ENCODE measurements at places on chromosomes 2 and 18.
A peak's percentile ranks its signal among the peaks of the same experiment; 100 is the strongest.

DNA sequence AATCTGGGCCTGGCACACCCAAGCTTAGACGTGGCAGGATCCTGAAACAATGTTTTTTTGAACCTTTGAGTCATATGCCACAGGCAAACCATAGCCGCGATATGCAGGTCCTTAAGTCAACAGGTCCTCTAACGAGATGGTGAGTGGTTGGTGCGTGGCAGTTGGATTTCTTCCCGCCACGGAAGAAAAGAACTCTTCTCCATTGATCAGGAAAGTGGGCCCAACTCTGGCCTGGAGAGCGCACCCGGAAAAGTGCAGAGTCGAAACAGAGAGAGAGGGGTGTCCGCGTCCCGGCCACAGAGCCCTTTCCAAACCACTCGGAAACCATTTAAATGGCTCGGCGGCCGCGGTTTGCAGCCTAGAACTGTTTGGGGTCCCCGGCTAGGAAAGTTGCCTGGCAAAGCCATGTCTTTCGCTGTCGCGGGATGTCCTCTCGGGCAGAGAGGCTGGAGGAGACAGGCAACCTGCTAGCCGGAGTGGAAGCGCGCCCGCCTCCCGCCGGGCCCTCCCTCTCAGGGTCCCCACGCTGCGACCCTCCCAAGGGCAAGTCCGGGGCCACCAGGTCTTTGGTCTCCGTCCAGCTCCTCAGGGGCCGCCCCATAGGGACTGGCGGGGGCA, 777 bp downstream of the GALNT3 start:
- ATAC-seq: no peak

DNA sequence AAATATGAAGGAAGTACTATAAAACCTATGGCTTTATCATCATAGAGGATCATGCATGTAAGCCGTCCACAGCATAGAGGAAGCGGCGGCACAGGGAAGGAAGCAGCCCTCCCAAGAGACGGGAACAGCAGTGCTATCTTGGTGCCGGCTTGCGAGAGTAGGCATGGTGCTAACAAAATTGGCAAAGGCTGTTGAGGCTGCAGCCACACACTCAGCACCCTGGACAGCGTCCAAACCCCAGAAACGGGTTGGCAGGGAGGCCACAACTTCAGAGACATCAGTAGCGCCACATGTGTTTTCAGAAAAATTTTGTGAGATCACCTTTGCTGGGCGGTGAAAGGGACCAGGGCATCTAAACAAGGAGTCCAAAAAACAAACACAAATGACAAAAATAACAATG, 37.7 kb downstream of the NETO1 start:
- no peak for ATAC-seq

GRCh38 chr2:96688649-96689430, 46.3 kb downstream of the FER1L5 start:
- ATAC-seq: no peak

GRCh38 chr2:105646774-105647076, 98.0 kb upstream of the NCK2 start:
- no peak for ATAC-seq

- ATAC-seq: no peak
Observed at GRCh38 chr2:74191596-74192380, 6.6 kb upstream of the MTHFD2 start.

GRCh38 chr18:35063875-35064690, 22.9 kb downstream of the MAPRE2 start:
- no peak for ATAC-seq

DNA sequence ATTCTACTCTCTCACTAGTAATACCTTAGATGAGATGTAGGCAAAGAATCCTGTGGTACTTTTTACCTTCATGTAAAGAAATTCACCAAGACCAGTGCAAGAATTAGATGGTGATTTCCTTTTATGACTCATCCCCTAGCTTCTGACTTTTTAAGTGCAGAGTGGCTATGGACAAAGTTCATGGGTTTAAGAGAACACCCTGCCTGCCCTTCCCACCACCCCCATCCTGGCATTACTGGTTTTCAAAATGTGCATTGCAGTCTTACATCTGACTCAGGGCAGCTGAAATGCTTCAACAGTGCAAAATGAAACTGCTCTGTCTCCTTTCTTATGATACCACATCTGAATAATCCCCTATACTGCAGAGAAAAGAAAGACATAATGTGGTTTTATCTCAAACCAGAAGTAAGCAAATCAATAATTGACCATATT, 22.6 kb downstream of the MAIP1 start:
- peak; percentile 85 for ATAC-seq

DNA sequence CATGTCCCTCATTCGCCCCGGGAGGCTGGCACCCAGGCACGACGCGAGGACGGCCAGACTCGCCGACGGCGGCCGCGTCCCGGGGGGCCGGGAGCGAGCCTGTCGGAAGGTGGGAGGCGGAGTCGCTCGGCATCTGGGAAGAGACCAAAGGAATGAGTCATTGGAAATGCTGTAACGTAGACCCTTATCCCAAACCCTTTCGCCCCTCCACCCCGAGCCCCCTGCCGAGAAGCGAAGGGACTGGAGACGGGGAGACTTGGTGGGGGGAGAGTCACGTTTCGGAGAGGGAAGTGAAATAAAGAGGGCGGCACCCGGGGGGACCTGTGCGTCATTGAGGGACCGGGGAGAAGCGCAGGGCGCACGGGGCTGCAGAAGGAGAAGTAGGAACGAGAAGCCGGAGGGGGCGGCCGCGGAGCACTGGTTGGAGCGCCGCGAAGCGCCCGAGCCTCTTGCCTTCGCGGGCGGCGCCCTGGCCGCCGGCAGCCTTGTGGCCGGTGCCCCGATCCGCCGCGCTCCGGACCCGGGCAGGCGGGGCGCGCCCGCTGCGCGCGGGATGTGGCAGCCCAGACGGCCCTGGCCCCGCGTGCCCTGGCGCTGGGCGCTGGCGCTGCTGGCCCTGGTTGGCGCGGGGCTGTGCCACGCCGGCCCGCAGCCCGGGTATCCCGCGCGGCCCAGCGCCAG, at the start of gene EMILIN2:
Gene EMILIN2 (plus strand): TSS at position 371 of the 681 bp plus-strand sequence. CDS start 183 bp downstream, at position 554.
- ATAC-seq: peak; percentile 36

GRCh38 chr2:170227951-170228350, 50.0 kb downstream of the MYO3B start:
- ATAC-seq: no peak

GRCh38 chr2:241211276-241211675, 22.8 kb downstream of the ANO7 start:
- ATAC-seq: no peak

DNA sequence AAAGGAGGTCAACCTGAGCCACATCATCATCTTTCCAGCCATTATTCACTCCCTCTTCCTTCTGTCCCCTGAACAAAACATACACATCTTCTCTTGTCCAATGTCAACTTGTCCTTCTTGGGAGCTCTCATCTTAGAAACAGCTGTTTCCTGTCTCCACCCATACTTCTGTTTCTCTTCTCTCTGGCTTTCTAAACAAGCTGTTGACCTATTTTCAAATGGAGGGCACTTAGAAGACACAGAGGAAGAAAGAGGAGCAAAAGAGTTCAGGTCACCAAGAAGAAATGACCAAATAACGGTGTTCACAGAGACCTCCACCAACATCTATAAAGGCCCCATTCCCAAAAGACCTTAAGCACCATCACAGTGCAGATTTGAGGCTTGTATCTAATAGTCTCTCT, 355.9 kb upstream of the HNRNPA3 start:
- ATAC-seq: no peak

- ATAC-seq: no peak
Observed at GRCh38 chr2:20194097-20195015, 30.6 kb downstream of the SDC1 start.

DNA sequence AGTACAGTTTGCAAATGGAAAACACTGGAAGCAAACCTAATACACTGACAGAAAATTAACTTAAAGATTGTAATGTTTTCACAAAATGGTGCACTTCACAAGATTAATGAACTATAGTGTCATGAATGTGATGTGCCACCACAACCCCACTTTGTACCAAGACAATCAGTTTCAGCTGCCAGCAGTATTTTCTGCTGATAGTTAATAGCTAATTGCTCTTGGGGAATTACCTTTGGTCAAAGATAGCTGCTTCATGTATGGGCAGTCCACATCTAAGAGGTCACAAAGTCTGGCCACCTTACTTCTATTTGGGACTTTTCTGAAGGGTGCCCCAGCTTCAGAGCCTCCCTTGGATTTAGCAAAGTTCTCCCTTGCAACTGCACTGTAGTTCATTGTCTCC, 254.0 kb downstream of the CALCRL start:
- no peak for ATAC-seq

DNA sequence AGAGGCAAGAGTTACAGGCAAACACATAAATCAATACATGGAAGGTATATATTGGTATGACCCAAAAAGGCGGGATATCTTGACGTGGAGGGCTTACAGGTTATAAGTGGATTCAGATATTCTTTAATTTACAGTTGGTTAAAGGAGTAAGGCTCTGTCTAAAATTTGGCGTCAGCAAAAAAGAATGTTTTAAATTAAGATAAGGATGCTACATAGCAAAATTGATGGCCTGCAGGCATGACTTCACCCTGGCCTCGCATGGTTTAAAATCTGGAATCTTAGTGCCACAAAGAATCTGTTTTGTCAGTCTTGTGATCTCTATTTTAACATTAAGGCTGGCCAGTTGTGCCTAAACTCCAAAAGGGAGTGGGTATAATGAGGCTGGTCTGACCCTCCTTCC, 58.4 kb upstream of the REL start:
- no peak for ATAC-seq

- peak; percentile 60 for ATAC-seq
Observed at GRCh38 chr2:168192839-168193616, 54.4 kb downstream of the STK39 start.

DNA sequence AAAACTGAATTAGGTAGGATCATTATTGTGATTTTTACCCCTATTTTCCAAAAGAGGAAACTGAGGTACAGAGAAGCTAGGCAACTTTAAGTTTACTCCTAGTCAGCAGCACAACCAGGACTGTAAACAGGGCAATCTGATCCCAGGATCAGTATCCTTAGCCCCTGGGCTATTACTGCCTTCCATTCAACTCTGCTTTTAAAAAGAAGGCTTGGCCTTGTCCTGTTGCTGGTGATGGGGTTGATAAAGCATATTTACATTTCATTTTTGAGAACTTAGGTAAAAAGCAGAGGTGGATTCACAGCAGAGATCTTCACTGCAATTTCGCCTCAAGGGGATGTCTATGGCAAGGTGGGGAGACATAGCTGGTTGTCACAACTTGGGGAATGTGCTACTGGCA, 148.5 kb downstream of the GALNT14 start:
- ATAC-seq: no peak

DNA sequence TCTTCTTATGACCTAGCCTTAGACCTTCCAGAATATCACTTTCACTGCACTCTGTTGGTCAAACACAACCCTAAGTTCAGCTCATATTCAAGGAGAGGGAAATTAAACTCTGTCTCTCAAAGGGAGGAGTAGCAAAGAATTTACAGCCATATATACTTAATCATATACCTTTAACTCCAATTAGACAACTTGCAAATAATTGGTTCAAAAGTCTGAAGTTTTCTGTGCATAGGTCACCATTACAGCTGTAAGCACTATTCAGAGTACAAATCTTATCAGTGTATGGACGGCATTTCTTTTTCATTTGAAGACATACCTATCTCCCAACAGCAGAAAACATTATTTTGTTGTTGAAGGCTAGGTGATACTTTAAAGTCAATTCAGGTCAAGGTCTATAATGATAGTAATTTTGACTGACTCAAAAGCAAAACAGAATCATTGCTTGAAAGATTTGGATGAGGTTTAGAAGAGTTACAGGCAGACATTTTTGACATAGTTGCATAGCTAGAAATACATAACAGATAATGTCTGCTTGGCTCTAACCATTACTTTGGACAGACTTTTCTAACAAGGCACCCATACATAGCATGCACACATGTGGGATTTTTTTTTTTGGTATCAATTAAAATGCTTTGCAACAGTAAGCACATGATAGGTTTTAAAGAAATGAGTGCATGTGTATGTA, 131.5 kb downstream of the CPS1 start:
- no peak for ATAC-seq

- ATAC-seq: no peak
Observed at GRCh38 chr2:37026050-37026449, 58.1 kb downstream of the HEATR5B start.

DNA sequence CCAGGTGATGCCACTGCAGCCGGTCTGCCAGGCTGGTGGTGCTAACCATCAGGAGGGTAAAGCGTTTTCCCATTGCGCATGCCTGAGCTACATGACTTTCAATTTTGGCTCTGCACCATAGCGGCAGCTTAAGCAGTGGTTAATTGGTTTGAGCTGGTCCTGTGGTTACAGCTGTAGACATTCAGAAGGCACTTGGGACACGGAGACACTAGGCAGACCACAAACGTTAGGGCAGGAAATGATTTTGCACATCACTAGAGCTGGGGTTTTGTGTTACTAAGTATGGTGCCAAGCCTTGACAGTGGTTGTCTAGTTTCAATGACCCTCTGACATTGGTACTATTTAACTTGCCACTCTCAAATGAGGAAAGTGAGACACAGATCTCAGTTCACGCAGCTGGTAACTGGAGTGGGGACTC, 28.9 kb upstream of the CNOT11 start:
- ATAC-seq: peak; percentile 96

DNA sequence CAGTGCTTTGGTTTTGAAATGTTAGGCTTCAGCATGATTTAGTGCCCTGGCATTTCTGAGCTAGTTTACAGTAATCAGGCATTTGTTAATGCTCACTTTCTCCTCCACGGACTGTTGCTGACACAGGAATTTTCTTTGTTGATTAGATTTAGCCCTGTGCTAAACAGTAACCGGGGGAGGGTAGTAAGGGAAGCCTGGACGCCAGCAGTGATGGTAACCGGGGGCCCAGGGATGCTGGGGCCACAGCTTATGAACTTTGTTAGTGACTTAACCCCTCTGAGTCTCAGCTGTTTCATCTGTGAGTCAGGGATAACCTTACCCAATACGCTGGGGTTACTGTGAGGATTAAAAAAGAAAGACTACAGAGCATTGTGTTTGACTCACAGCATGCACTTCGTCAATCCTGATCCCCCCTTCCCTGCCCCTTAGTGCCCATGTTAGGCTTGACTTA, 33.5 kb downstream of the KLHL29 start:
- ATAC-seq: no peak

DNA sequence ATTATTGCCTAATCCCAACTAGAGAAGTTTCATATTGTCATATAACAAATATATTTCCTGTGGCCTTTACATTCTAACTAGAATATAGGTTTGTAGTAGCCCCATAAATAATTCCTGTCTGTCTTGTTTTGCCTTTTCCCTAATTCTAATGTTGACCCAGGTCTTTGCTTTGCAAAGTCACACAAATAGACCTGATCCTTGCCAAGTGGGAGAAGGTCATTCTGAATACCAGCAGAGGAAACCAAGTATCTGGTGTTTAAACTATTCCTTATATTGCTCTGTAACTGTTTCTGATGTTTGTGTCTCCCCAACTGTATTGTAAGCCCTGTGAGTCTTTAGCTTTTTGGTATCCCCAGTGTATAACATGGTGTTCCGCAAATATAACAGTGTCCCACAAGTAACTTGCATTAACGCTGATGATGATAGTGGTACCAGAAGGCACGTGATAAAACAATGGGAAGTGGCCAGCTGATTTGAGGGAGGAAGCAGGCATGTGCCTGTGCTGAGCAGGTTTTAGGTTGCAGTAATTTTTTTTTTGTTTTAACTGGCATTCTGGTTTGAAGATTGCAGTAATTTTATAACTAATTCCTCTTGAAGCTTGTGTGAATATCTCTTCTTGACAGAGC, 11.1 kb downstream of the HADHB start:
- no peak for ATAC-seq

GRCh38 chr2:161165266-161165665, 5.0 kb downstream of the TANK start:
- ATAC-seq: no peak

GRCh38 chr2:147520817-147521216, 324.0 kb upstream of the ACVR2A start:
- no peak for ATAC-seq

Measured in activated CD4-positive, CD25-positive, alpha-beta regulatory T cell treated with anti-CD3 and anti-CD28 coated beads, Interleukin-2, amount 50 U/mL, for 24 hours (primary cell).